ENCODE measurements at places on chromosomes 13 and 19. TPM values are rescaled to one million over a fixed set of nuclear protein-coding genes. Genes with fewer than 3 reads are reported as not detected.

DNA sequence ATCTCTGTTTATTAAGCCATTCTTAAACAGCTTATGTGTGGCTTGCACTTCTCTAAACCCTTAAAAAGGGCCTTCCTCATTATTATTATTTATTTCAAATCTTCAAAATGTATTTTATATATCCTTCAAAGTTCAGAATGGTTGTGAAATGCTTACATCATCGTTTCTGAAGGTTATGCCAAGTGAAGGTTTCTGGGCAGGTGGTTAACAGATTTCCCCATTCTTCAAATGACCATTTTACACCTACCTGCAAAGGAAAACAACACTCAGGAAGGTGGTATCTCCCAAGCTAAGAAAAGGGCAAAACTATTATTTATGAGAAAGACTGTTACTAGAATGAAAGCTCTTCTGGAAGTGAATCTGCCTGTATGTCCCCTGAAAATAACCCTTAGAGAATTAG lies 191.6 kb downstream of the SHISA2 start:
- DNase-seq, result no peak

- no peak for DNase-seq
Observed at GRCh38 chr19:5026706-5027273, 57.9 kb downstream of the KDM4B start.

DNA sequence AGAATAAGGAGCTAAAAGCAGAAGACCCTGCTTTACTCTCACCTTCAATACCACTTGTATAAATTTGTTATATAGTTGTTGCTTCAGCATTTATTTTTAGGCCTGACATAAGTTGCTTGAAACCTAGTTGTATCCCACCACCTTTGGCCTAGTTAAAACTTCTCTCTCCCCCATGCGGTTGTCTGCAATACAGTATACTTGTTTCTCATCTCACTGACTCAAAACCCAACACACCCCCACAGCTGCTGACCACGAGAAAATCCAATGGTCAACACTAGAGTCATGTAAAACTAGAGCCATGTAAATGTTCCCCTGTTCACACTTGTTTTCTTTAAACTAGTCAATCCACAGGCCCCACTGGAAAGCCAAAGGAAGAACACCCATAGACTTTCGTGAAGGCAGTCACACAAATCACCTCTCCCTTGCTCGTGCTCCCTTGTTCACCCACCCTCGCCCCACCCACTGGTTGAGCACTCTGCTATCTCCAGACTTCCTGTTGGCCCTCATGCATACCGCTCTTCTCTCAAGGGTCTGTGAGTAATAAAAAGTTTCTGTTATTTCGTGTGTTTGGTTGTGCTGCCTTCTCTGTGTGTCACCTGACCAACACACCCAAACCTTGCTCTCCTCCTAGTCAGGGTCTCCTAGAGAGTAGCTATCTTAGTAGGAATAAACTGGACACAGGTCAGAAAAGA lies 12.9 kb upstream of the CCDC169 start:
- no peak for DNase-seq

DNA sequence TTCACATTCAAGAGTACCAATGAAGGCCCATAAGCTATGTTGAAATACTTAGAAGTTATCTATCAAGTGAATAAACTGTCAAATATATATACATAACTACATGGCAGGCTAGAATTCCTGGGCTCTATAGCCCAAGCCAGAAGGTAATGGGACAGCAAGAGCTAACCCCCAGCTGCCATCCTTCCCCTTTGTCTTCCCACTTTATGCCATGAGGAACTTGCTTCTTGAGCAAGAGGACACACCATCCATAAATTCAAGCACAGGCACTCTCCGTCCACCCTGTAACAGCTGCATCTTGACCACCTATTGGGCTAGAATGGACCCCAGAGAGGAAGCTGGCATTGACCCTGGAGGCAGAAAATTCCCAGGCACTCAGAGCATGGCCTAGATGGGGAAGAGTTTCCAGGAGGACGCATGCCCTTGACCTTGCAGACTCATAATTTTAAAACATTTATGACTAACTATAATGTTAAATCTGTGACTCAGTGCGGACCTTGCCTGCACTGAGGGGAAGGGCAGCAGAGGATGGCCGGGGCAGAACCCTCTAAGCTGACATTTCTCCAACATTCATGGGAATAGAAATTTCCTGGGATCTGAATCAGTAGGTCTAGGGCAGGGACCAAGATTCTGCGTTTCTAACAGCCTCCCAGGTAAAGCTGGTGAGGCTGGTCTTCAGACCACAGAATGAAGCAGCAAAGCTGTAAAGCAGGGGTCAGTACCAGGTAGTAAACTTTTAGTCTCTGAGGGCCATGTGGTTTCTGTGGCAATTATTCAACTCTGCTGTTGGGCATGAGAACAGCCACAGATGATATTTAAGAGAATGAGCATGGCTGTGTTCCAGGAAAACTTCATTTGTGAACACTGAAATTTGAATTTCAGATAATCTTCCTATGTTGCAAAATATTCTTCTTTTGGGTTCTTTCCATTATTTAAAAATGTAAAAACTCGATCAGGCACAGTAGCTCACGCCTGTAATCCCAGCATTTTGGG lies 71.4 kb upstream of the CLDN10 start:
- no peak for DNase-seq

- DNase-seq, result no peak
Observed at GRCh38 chr19:53519446-53519845, 18.5 kb upstream of the ZNF331 start.

DNA sequence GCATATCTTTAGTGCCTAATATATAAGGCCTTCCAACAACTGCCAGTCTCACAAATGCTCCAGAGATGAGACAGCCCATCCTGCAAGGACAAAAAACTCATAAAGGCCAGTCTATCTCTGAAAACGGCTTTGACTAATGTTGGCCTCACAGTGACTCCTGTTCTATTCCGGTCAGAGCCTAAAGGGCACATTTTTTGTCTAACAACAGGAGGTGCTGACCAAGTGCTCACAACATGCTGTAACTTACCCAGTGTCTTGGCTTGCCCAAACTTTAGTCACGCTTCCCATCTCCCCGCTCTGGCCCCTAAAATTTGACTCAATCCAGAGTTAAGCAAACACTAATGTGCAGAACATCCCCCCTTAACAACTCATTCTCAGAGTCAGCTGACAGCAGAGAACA lies 1411.2 kb upstream of the MIR17HG start:
- DNase-seq, result no peak

- no peak for DNase-seq
Observed at GRCh38 chr13:113762538-113762937, 3.5 kb downstream of the TMEM255B start.

- DNase-seq, result no peak
Observed at GRCh38 chr19:33366127-33366526, 7.4 kb upstream of the CEBPG start.

DNA sequence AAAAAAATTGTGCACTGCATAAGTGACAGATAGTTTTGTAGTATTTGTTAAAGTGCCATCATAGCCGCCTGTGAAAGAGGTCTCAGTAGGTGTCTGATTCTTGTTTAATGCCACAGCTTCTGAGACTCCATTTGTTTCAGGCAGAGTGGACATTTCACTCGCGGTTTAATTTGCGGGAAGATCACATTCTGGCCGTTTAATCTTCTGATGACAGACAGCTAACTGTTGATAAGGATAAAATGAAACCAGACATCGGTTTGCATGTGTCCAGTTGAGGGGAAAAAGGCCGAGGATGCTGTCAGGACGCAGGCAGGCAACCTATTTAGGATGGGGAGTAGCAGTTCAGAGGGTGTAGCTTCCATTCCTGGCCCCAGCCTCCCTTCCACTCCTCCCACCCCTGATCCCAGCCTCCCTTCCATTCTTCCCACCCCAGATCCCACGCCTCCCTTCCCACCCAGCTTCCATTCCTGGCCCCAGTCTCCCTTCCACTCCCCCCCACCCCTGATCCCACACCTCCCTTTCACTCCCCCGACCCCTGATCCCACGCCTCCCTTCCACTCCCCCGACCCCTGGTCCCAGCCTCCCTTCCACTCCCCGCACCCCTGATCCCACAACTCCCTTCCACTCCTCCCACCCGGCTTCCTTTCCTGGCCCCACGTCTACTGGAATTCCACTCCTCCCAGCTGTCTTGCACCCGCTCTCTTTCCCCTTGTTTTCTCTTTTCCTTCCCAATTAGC lies 23.8 kb downstream of the ATP11A start:
- no peak for DNase-seq

DNA sequence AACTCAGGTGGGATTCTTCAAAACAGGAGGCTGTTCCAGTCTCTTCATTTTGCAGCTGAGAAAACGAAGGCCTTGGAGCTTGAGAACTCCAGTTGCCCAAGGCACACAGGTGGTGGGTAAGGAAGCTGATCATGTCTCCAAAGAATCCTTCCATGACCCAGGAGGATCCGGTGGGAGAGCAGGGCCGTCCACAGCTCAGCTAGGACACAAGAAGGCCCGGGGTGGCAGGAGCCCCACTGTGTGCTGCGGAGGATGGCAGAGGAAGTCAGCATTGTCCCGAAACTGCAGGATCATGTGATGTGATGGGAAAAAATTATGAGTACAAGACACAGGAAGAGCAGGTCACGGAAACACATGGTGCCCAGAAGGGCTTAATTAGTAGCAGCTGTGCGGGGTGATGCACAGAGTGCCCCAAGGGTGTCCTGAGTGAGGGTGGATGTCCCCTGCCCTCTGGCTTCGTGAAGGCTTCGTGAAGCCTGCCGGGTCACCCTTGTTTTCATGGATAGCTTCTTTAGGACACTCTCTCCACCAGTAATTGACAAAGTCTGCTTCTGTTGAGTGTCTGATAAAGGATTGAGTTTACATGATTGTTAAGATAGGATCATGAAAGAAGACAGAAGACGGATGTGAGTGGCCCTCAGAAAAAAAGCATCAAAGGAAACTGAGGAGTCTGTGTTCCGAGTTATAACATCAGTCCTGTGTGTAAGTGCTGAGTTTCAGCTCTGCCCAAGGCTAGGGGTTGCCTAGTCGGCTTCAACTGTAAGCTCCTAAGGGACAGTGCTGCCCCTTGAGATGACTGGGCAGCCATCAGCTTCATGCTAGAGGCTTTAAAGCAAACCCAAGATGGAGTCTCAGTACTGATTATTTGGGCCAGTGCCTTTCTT lies 33.8 kb upstream of the SACS start:
- DNase-seq, result no peak

DNA sequence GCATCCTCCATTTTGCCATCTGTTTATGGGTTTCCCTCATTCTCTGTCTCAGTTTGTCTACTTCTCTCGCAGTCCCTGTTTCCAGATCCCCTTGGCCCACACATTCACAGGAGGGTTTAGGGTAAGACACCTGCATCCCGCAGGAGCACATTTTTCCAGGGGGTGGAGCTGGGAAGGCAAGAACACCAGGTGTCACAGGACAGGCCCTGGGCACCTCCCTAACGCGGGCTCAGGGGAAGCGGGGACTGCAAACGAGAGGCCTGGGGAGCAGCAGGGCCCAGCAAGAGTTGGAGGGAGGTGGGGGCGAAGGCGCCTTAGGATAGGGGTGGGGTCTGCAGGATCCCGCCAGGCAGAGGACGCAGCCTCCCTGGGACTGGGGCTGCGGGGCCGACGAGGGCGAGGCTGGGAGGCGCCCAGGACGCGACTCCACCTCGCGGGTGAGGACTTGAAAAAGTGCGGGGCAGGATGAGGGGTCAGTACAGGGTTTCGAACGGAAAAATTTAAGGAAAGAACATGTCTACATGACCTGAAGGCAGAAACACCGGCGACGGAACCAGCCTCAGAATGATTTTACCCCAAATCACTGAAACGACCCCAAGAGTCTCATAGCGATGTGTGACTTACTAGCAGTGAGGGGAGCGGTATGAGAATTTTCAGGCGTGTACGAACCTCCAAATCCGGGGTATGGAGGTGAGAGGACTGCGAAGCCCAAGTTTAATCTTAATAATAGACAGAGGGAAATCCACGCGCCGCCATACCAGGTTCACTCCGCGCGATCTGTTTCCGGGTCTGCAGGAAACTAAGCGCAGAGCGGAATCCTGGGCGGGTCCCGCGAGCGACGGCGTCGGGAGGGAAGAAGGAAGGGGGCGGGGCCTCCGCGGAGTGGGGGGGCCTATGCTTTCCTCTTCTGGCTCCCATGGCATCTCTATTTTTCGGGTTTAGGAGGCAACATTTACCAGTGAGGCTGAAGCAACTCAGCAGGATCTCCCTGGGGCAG lies 7.1 kb upstream of the ERVV-2 start:
- no peak for DNase-seq

GRCh38 chr19:7698583-7698982 lies 3.3 kb downstream of the FCER2 start:
- no peak for DNase-seq

The B3GNT3 gene
- total RNA-seq, result not detected

The ZNF426 gene
- 10.6 TPM for total RNA-seq

The CRTC1 gene
- 11.2 TPM for total RNA-seq

The CD22 gene
- 1.4 TPM for total RNA-seq

The ATCAY gene
- total RNA-seq, result not detected
